ENCODE measurements at places on chromosomes 4 and X.

DNA sequence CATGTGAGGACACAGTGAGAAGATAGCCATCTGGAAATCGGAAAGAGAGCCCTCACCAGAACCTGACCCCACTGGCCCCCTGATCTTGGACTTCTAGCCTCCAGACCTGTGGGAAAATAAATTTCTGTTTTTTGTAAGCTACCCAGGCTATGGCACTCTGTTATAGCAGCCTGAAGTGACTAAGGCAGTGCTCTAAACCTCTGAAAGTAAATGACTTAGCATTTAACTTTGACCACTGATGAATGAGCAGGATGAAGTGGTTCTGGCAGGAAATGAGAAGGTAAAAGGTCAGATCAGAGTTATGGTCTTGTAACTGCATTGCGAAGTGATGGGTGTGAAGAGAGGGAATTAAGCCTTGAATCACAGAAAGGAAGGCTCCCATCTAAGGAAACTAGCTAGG lies 17.0 kb downstream of the GPAT3 start:
- no peak for DNase-seq

- DNase-seq, result no peak
Measured at GRCh38 chrX:66018585-66019309, 21.1 kb downstream of the VSIG4 start.

GRCh38 chr4:100820249-100820648 lies 302.4 kb upstream of the EMCN start:
- DNase-seq, result no peak

DNA sequence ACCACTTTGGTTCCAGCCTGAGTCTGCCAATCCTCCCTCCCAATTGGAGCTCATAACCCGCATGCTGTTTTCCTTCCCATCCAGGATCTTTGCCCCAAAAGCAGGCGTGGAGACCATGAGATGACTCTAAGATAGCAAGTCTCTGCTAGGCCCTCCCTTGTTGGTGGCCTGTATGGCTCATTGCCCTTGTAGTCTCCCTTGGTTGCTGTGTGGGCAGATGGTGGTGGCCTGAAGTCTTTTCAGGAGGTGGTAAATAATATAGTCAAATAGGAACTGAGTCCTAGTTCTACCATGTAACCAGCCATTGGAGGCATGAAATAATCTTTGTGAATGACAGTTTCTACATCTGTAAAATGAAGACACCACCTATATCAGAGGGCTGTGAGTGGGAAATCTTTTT lies 1.2 kb downstream of the ATP6AP1 start:
- DNase-seq, result no peak

GRCh38 chrX:46400530-46401443 lies 144.4 kb downstream of the ZNF674 start:
- DNase-seq, result no peak

DNA sequence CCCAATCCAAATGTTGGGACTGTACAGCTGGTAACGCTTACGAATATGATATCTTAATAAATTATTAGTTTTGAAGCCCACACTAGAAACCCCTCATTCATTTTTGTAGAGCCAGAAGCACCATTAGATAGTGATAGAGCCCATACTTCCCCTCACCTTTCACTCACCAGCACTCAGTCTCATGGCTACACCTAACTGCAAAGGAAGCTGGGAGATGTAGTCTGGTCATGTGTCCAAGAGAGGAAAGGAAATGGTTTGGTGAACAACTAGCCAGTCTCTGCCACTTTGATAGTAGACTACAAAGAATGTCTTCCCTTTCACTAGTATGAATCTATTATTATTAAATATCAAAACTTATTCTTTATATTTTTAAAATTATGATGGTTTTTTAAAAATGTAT lies 77.1 kb upstream of the EGFL6 start:
- DNase-seq, result no peak

GRCh38 chr4:10020871-10021652 lies at the start of gene SLC2A9:
TSS of gene SLC2A9 (minus strand) at chr4:10021497. CDS start at chr4:10021429, 68 bp downstream.
- DNase-seq, result no peak

DNA sequence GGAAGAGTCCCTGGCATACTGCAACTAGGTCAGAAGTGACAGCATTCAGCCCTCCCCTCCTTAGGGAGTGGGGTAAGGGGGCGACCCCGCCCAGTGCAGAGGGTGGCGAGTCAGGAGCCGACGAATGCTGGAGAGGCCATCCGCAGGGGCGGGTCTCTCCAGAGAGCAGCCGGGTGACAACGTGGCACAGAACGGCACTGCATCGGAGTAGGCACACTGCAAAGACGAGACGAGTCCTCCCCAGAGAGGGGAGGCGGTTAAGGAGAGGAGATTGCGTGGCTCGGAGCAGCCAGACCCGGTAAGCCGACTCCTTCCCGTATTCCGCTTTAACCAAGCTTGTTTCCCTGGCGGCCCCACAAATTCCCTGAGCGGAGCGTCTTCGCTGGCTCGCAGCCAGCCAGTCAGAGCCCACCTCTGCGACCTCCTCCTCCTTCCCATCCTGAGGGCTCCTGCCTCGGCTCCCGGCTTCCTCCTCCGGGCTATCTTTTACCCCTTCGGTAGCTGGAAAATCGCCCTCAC lies 54.9 kb downstream of the LINC00632 start:
- DNase-seq, result no peak

GRCh38 chrX:124455966-124456365 lies 109.6 kb downstream of the SH2D1A start:
- DNase-seq, result no peak

- no peak for DNase-seq
Measured at GRCh38 chrX:39676434-39676833, 421.3 kb downstream of the BCOR start.

DNA sequence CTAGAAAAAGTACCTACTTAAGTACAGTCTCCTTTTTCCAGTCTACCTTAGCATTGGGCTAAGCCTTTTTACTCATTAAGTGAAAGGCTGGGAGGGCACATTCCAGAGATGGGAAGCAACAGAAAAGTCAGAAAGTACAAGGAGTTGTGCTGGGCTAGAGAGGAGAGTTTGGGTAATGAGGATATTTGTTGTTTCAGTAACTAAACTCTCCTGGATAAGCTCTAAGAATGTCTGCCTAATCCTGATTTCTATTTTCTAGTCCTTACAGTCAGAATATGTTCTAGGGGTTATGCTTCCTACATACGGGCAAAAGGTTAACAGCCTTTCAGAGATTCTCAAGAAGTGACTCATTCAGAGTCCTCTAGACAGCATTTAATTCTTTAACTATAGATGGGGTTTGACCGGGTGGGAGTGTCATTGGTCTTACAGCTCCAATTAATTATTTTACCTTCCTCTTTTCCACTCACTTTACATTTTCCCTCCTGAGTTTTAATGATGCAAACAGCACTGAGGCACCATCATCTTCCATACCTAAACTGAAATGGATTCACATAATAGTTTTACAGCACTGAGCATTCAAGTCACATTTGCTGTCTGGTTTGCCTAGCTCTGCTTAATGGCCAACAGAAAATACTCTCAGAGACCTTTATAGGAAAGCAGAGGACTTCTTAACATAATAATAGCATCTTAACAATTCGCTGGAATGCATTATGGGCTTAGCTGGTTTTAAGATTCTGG lies 42.9 kb downstream of the USP26 start:
- no peak for DNase-seq

GRCh38 chrX:31609130-31609529 lies 537.3 kb upstream of the FTHL17 start:
- no peak for DNase-seq

DNA sequence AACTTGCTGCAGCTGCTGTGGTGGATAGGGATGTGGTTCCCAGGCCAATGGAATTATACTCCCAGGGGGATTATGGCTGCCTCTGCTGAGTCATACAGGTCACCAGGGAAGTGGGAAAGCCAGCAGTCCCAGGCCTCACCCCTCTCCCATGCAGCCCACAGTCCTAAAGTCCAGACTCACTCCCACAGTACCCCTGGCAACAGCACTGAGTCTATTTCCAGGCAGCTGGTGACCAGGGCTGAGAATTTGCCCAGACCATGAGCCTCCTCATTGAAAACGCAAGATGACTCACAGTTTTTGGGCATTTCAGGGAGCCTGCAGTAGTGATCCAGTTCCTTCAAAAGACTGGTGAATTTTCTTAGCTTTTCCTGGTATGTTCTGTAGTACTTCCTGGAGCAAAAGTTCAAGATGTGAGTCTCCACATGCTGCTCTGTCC lies 137.6 kb downstream of the NPNT start:
- no peak for DNase-seq

GRCh38 chr4:65202165-65202852 lies 468.0 kb downstream of the EPHA5 start:
- no peak for DNase-seq

- no peak for DNase-seq
Measured at GRCh38 chrX:53599781-53600396, 86.6 kb downstream of the HUWE1 start.

DNA sequence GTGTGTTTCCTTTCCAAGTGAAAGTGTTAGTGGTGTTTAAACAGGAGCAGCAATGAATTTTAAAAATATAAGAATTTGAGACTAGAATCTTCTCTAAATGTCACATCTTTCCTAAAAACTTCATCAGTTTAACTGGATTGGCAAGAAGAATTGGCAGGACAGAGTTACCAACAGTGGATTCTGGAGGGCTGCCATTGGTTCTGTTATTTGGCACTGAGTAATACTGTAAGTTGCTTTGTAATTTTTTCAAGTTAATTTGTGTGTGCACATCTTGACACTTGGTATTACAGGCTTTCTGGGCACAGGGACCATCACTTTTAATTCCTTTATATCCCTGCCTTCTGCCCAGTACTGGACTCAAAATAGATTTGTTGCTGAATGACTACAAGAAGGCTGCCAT lies 4.5 kb upstream of the GPRIN3 start:
- DNase-seq, result no peak

GRCh38 chr4:112518675-112519074 lies 2.7 kb upstream of the NEUROG2 start:
- no peak for DNase-seq

GRCh38 chrX:10582215-10582733 lies 38.1 kb downstream of the MID1 start:
- no peak for DNase-seq

DNA sequence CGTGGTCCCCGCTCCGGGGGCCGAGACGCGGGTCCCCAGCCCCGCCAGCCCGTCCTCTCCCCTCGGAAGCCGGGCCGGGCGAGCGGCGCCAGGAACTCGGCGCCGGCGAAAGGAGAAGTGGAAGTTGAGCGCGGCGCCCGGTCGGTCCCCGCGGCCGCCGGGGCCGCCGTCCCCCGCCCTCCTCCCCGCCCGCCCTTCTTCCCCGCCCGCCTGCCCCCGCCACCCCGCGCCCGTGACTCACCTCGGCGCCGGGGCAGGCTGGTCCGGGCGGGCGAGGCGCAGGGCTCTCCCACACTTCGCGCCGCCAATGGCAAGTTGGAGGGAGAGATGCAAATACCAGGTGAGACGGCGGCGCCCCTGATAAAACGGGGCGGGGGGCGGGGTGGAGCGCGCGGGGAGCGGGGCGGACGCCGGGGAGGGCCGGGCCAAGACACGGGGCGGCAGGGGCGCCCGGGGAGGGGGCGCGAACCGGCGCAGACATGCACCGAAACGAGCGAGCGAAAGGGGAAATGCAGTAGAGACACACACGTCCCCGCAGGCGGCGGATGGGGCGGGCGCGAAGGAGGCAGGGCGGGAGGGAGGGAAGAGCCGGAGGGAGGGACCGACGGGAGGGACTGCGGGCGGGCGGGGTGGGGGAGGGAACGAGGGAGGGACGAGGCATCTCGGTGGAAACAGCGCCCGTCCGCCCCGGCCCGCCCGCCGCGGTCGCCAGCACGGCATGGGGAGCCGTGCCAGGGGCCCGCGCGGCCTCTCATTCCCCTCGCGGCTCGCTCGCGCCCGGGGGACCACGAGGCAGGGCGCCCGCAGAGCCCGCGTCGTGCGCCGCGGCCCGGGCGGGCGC lies at the start of gene ELF4:
TSS of gene ELF4 (minus strand) at position 119 of the 841 bp plus-strand sequence. CDS start 29,167 bp downstream, outside the sequence.
- no peak for DNase-seq

DNA sequence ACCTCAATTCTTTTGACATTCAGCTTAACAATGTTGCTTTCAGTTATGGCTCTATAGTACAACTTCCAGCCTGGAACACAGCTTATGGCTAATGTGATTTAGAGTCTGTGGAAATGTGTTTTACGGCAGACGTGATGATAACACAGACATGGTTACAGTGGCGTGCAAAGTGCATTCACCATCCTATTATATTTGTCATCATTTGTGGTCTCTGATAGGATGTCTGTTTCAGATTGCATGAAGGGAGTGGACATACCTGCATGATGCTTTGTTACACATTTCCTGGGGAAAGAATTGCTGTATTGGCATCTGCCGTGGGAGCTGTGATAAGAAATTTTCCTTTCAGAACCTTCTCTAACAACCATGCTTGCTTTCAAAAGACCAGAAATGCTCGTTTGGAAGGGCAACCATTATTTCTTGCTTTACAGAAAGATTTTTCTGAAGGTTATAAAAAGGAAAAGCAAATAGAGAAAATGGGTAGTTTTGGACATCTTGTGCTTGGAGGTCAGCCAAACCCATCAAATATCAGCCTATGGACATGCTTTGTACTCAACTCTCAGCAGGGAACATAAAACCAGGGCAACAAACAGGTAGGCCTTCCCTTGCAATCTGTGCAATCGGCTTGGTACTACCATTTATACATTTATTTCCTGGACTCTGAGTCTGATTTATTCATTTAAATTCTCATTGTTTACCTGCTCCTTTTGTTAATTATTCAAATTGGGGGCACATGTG lies 273.9 kb downstream of the TLL1 start:
- DNase-seq, result no peak

DNA sequence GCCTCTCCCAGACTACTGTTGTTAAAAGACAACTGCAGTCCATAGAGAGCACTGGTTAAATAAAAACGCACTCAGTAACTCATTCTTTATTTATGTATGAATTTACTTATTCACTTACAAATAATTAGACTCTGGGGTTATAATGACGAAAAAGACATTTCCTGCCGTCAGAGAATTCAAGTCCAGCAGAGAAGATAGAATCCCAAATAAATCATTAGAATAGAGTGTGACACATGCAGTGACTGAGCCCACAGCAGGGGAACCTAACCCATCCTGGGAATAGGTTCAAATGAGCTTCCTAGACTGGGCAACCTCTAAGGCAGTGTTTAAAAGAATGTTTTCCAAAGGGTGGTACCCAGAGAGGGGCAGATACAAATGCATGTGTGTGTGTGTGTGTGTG lies 53.9 kb downstream of the FGFBP1 start:
- no peak for DNase-seq

GRCh38 chrX:57905141-57905540 lies 5.1 kb downstream of the ZXDA start:
- no peak for DNase-seq

- no peak for DNase-seq
Measured at GRCh38 chr4:92580816-92581215, 277.1 kb downstream of the GRID2 start.

- DNase-seq, result no peak
Measured at GRCh38 chrX:147770858-147771257, 140.9 kb upstream of the FMR1 start.

- no peak for DNase-seq
Measured at GRCh38 chrX:72054779-72055489, 76.8 kb downstream of the RTL5 start.
